ENCODE measurements at places on chromosomes 16 and 17. TPM values are rescaled to one million over a fixed set of nuclear protein-coding genes. Genes with fewer than 3 reads are reported as not detected.
A peak's percentile ranks its signal among the peaks of the same experiment; 100 is the strongest.

DNA sequence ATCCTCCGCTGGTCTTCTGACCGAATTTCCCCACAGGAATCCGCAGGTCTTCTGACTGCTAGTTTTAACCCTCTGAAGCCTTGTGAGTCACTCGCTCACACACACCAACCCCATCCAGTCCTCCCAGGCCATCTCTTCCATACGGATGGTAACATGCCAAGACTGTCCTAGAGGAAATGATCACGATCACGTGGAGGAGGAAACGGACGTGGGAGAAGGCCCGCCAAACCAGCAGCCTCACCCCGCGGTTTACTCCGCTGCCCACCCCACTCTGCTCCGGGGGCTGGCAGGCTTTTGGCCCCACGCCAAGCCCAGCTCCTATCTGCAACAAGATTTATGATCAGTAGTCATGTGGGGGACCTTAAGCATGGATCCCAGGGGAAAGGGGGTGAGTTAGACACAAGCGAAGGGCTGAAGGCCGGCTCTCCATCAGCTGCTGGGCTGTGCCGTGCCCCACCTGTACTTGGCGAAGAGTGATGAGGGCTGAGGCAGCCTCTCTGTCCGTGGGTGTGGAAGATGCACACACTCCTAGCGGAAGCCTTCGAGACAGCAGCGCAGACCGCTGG is 1.5 kb upstream of the FAAP100 start:
- DNase-seq, result peak; percentile 75

Gene GRAP
- total RNA-seq, result 2.8 TPM

- peak; percentile 95 for DNase-seq
Measured at GRCh38 chr16:57485916-57486857, at the start of gene DOK4. Gene DOK4 (minus strand): TSS chr16:57486493. CDS start chr16:57479507, 6,986 bp downstream.

Gene MYH2
- not detected for total RNA-seq

DNA sequence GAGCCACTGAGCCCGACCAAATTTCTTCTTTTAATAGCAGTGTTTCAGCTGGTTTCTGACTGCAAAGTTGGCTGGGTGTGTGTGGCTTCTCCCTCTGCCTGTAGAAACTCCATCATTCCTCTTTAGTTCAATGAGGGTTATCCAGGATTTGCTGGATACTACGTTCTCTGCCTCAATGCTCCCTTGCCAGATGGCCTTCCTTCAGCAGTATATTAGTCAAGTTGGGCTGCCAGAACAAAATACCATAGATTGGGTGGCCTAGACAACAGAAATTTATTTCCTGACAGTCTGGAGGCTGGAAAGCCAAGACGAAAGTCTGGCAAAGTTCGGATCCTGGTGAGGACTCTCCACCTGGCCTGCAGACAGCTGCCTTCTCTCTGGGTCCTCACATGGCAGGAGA is 103.7 kb downstream of the NOG start:
- no peak for DNase-seq

GRCh38 chr17:56424543-56425044 is 168.9 kb upstream of the NOG start:
- no peak for DNase-seq

- no peak for DNase-seq
Measured at GRCh38 chr17:22202702-22203101, 510.4 kb downstream of the KCNJ18 start.

Gene FTSJ3
- total RNA-seq, result 41.9 TPM

GRCh38 chr16:27405546-27406451 is 3.8 kb downstream of the IL21R start:
- peak; percentile 60 for DNase-seq

DNA sequence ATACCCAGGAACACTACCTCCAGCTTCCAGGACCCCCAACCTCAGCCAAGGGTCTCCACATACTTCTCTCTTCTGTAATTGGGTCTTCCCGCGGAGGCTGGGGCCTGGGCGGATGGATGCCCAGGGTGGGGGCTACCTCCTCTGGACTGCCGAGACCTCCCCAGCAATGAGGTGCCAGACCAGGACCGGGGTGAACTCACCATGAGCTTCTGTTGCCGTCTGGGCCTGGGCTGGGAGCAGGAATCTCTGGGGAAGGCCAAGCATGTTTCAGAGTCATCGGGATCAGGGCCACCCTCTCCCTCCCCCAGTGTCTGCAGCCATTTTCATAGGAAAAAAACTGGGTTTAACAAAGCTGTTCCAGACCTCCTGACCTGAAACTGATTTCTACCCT is 10.3 kb upstream of the BAHCC1 start:
- DNase-seq, result peak; percentile 43

GRCh38 chr16:65751622-65752521 is 614.6 kb upstream of the CDH5 start:
- no peak for DNase-seq

GRCh38 chr16:3234543-3234856 is 458 bp downstream of the ZNF200 start:
- no peak for DNase-seq

GRCh38 chr17:33137426-33137825 is 145.8 kb downstream of the SPACA3 start:
- DNase-seq, result no peak

Gene TBC1D3E
- not detected for total RNA-seq

DNA sequence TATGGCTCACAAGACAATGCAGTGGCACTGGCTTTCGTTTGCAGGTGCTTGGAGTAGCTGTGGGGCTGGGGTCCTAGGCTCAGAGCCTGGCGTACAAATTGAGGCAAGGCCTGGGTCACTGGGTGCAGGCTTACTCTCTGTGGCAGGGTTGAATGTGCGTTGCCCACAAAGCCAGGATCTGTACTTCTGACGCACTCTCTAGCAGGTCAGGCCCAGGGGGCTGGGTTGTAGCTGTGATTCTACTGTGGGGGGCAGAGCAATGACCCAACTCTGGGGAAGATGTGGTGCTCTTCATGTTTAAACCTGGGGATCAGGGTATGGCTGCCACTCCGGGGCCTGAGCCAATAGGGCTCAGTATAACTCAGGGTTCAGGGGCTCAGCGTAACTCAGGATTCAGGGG is 6.4 kb upstream of the PRSS21 start:
- DNase-seq, result no peak

Gene CEP295NL
- total RNA-seq, result 1.1 TPM

Gene FGF11
- 34.8 TPM for total RNA-seq

DNA sequence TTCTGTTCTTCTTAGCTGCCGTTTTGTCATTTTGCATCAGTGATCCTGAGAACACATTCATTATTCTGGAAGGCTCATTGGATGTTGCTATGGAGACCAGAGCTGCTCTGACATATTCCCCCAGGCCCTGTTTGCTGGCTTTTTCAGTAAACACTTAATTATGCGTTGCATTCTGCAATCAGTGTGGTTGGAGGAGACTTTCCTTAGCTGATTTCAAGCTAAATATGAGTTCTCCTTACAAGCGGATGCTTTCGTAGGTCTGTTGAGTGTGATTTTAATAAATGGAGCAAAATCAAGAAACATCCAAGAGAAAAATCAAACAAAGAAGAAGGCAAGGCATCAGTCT is 38.2 kb upstream of the NUDT7 start:
- DNase-seq, result no peak

DNA sequence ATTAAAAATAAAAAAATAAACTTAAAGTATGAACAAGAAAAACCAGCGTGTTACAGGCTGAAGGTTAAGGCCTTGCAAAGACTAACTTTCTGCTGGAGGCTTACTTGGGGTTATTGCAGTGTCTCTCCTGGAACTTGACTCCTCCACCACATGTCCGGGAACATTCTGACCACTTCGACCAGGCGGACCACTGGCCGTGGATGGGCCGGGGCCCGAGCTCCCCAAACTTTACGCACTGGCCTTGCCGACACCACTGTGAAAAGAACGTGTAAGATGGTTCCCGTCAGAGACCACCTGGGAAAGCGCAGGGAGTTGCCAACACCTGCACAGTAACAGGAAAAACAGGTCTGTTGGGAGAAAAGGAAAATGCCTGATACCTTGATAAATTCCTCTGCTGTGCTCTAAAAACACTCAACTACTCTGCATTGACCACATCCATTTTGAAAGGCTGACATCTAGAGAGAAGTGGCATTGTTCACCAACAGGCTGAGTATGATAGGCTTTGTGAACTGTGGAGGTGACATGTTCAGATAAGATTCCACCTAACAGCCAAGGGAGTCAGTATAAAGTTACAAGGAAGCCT is 99.1 kb downstream of the ADAMTS18 start:
- no peak for DNase-seq

GRCh38 chr17:67680445-67681224 is 37.1 kb upstream of the NOL11 start:
- DNase-seq, result no peak

DNA sequence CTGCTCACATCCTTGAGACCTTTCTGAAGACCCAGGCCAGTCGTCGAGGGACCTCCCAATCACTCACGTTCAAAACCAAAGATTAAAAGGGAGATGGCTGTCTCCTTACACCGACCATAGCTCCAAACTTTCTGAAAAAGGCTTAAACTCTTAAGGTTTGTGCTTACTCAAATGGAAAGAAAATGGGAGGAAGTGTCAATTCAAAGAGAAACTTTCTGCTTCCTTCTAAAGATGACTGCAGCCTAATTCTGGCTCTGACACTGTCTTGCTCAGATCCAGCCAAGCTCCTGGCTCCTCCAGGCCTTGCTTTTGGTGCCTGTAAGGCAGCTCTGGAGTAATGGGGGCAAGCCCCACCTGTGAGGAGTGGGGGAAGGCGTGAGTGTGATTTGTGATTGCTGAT is 54.9 kb upstream of the WSB1 start:
- no peak for DNase-seq

- no peak for DNase-seq
Measured at GRCh38 chr16:74893541-74893940, 91.4 kb downstream of the WDR59 start.

Gene CDH3
- total RNA-seq, result not detected

Gene CD79B
- 1.8 TPM for total RNA-seq

GRCh38 chr17:40952661-40953060 is 14.1 kb downstream of the KRT39 start:
- DNase-seq, result no peak

GRCh38 chr17:40793832-40794231 is 5.9 kb downstream of the KRT28 start:
- DNase-seq, result no peak

GRCh38 chr17:9402590-9403199 is 172.9 kb downstream of the STX8 start:
- no peak for DNase-seq

DNA sequence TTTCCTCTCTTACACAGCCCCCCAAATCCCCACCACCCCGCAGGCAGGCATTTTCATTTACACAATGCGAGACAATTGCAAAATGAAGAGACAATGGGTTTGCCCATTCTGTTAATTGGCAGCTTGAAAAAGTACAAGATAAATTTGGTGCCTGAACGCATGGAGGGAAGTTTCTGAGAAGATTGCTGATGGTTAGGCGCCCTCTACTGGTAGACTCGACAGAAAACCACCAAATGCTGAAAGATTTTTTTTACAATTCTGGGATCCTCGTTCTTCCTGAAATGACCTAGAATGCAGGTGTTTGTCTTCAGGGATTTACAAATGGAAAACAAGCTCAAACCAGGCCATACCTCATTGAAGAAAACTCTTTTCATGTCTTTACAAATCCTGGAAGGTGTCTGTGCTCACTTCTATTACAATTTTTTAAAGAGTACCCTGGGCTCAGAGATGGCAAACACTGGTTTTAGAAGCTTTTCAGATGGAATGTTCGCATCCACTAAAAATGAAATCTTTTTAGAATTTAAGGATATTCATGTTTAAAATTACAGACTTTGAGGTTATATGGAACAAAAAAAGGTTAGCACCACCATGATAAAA is 338.5 kb downstream of the PMP22 start:
- no peak for DNase-seq
